ENCODE measurements at places on chromosomes 11 and 22.

- no peak for DNase-seq
Measured at GRCh38 chr11:61851113-61851899, 23.2 kb downstream of the FADS2 start.

DNA sequence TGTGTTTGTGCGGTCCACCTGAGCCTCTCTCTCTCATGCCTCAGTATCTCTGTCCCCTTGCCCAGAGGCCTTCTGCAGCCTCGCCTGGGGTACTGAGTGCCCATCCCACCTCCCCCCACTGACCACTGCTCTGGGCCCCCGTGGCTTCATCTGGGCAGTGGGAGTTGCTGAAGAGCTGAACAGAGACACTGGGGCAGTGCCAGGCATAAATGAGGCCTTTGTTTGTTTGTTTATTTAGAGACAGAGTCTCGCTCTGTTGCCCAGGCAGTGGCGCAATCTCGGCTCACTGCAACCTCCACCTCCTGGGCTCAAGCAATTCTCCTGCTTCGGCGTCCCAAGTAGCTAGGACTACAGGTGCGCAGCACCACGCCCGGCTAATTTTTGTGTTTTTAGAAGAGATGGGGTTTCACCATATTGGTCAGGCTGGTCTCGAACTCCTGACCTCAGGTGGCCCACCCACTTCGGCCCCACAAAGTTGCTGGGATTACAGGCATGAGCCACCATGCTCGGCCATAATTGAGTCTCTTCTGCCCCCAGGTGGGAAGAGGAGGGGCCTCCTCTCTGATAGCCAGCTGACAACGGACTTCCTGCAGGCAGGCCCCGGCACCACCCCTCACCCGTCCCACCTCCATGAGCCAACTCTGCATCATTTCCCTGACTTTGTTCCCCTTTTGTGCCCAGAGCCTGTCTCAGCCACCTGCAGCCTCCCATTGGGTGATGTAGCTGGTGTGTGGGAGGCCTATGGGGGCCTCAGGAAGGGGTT lies 9.3 kb downstream of the CRYBB3 start:
- peak; percentile 3 for DNase-seq

DNA sequence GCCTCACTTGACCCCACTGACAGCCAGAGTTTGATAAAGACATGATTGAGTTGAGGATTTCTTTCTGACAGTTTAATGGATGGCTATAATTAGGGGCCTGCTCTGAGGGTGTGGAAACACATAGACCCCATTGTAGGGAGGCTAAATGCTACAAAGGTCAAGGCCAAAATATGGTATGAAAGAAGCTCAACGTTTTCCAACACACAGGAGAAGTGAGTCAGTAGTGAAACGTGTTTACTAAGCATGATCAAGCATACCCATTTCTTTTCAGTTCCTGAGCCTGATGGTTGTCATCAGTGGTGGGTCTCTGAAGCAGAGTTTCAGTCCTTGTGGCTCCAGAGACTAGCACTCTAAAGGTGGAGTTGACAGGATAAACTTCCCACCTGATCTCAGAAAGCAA lies 69.7 kb downstream of the SNX19 start:
- no peak for DNase-seq

DNA sequence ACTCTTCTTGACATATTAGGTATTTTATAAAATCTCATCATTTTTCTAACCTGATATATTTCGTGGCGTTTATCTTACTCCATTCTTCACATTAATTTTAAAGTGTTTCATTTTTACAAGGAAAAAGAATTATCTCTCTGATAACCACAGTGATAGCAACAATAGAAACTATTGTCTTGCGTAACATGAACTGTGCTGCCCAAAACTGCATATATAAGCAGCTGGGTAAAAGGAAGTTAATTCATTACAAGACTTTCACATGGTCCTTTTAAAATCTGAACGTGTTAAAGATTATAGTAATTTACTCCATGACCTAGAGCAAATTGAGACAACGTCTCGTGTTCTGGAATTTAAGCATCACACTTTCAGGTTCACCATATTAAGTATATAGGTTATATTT lies 210.4 kb upstream of the GRIA4 start:
- no peak for DNase-seq

DNA sequence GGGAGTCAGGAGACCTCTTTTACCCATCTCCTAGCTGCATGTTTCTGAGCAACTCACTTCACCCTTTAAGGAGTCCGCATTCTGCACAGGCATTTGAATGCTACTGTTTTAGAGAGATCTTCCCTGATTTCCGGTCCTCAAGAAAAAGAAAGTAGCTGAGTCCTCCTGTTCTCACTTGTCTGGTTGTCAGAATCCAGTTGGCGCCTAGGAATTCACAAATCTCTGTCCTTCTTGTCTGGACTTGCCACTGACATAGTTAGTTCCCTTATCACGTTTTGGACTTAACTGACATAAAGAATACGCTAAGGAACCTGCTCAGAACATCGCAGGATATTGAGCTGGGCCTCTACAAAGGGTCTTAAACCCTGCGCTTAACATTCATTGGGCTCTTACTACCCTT lies 61.3 kb upstream of the OR5P2 start:
- no peak for DNase-seq

GRCh38 chr22:35544189-35544588 lies 3.6 kb downstream of the RASD2 start:
- peak; percentile 58 for DNase-seq

- DNase-seq = no peak
Measured at GRCh38 chr11:134517621-134518293, 105.7 kb upstream of the B3GAT1 start.

DNA sequence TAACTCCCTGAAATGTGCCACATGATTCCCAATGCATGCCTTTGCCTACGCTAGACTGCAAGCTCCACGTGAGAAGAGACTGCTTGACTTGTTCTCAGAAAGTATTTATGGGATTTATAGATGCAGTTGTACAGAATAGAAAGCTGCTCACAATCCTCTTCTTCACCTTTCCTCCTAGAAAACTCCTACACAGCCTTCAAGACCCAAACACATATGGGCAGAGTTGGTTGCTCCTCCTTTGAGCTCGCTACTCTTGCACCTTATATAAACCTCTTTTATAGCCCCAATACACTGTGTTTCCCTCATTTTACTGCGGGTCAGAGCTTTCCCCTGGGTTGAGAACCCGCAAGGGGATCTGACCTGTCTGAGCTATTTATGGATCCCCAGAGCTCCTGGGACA lies 16.4 kb downstream of the C1QTNF6 start:
- no peak for DNase-seq

DNA sequence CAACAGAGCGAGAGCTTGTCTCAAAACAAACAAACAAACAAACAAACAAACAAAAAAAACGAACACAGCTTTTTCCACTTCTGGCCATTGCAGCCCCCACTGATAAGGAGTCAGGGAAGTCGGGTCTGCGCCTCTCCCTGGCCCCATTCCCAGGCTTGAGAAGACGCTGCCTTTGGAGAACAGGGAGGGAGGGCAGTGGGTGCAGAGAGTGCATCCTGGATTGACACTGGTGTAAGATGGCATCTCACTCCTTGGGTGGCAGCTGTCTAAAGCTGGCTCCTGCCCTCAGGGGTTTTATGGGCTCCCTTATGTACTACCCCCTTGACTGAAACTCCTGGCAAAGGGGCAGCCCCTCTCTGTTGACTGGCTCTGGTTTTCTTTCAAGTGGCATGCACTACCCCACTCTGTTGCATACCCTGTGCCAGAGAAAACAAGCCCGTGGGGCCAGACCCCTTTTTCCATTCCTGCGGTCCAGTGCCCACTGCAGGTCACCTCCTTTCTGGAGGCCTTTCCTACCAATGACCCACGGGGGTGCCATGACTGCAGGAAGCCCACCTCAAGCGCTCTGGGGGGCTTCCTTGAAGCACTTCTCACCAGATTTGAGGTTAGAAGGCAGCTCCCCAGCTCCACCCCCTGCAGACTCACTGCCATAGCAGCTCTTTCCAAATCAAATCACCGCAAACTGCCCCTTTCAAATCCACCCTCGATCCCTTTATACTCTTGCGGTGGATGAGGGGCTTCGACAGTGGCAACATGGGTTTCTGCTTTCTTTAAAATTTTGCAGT lies 12.7 kb downstream of the DRAP1 start:
- peak; percentile 47 for DNase-seq

- no peak for DNase-seq
Measured at GRCh38 chr11:12525466-12526055, 148.2 kb downstream of the PARVA start.

DNA sequence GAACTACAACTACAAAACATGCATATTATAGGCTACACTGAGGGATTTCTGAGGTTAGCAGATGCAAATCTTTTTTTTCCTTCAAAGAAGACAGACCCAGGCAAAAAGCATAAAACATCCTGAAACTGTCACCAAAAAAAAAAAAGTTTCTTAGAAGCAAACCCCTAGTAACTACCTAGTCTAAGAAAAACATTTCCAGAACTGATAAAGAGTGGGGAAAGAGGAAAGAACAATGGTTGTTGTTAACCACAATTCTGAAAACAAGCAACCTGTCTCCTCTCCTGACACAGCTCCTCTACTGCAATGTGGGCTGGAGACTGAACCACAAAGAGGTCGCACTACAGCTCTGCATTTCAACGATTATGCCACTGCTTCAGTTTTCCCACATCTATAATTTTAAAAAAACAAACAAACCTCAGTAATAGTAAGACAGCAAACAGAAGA lies 15.0 kb downstream of the DENND5A start:
- peak; percentile 94 for DNase-seq

GRCh38 chr11:10606536-10607208 lies 38.2 kb upstream of the LYVE1 start:
- no peak for DNase-seq

DNA sequence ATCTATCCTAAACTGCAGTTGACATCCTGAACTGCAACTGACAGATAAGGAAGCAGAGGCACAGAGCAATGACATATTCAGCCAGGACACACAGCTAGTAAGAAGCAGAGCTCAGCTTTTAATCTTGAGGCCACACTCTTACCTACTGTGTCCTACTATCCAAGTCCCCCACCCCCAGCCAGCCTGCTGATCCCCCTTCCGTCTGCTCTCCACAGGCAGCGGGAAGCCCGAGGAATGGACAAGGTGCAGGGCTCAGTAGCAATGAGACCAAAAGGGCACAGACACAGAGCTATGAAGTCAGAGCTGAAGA lies 4.3 kb downstream of the POLR3H start:
- no peak for DNase-seq

GRCh38 chr11:70796648-70797227 lies 398.4 kb downstream of the CTTN start:
- no peak for DNase-seq

- DNase-seq = no peak
Measured at GRCh38 chr11:126332221-126332711, 23.2 kb upstream of the ST3GAL4 start.

GRCh38 chr22:49362211-49362839 lies 465.3 kb downstream of the BRD1 start:
- no peak for DNase-seq

DNA sequence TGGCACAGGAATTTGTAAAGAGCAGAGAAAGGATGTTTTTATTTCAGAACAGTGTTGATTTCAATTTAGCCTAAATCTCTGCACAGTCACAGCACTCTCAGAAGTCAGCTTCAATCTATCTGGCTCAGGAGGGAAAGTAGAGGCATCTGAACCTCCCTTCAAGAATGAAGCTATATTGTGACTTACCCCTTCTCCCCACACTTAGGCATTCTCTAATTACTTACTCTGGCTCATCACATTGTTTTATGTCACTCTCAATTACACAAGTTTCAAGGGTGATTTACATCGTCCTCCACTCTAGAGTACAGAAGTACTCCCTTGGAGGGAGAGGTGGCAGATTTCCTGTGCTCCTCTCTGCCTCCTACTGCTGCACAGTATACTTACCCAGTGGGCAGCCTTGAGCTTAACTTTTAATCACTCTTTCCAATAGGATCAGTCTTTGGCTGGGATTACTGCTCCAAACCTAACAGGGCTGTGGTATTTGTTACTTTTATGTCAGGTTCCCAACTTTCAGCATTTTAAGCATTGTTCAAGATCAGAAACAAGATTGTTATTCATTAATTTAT lies 211.4 kb downstream of the AASDHPPT start:
- DNase-seq = no peak

- no peak for DNase-seq
Measured at GRCh38 chr11:115524572-115524971, 20.4 kb upstream of the CADM1 start.

- no peak for DNase-seq
Measured at GRCh38 chr11:86873573-86874083, 73.3 kb downstream of the PRSS23 start.

- DNase-seq = peak; percentile 91
Measured at GRCh38 chr11:65169164-65169641, 830 bp upstream of the SPDYC start.

DNA sequence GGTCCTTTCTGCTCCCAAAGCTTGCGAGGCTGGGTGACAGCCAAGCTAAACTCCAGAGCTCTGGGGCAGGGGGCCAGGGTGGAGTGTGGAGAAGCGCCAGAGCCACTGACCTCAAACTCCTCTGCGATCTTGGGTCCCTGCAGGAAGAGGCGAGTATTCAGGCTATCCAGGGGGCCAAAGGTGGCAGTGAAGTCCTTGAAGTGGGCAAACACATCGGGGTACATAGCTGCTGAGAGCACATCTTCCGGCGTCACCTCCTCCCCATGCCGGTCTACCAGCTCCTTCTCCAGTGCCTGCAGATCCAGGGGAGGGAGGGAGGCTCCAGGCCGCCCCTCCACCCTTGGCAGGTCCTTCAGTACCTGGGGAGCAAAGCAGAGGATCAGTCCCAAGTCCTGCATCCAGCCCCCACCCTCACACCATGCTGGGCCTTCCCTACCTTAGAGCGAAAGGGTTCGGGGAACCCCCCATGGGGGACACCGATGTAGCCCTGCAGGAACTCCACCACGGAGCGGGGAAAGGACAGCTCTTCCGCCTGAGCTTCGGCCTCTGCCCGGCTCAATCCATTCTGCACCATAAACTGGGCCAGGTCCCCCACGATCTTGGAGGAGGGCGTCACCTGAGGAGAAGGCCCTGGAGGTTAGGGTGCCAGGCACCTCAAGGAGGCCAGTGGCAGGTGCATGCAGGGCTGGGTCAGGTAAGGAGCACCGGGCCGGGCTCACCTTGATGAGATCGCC lies 6.4 kb downstream of the RCE1 start:
- DNase-seq = no peak

- no peak for DNase-seq
Measured at GRCh38 chr11:33128739-33129138, 32.5 kb downstream of the CSTF3 start.

DNA sequence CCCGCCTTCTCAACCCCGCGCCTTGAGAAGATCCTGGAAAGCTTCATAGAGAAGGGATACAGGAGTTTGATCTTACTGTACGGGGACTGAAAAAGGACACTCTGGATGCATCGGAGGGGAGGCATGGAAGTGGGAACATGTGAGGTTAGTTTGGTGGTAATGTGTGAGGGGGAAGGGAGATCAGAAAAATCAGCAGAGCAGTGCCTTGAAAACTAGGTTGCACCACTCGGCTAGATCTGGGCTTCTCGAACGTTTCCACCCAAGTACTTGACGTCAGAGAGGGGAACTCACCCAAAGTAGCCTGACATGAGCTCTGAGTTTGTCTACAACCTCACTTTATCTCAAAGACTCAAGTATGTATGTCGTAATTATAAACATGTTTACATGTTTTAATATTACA lies 14.5 kb downstream of the USP35 start:
- no peak for DNase-seq

- no peak for DNase-seq
Measured at GRCh38 chr11:61855939-61856680, 28.0 kb downstream of the FADS2 start.

GRCh38 chr11:108237058-108237481 lies 14.2 kb downstream of the ATM start:
- DNase-seq = no peak

GRCh38 chr11:43948341-43949225 lies 6.1 kb downstream of the C11orf96 start:
- DNase-seq = no peak

Measured in common myeloid progenitor, CD34-positive (primary cell).